ENCODE measurements at places on chromosomes 1 and 21.

DNA sequence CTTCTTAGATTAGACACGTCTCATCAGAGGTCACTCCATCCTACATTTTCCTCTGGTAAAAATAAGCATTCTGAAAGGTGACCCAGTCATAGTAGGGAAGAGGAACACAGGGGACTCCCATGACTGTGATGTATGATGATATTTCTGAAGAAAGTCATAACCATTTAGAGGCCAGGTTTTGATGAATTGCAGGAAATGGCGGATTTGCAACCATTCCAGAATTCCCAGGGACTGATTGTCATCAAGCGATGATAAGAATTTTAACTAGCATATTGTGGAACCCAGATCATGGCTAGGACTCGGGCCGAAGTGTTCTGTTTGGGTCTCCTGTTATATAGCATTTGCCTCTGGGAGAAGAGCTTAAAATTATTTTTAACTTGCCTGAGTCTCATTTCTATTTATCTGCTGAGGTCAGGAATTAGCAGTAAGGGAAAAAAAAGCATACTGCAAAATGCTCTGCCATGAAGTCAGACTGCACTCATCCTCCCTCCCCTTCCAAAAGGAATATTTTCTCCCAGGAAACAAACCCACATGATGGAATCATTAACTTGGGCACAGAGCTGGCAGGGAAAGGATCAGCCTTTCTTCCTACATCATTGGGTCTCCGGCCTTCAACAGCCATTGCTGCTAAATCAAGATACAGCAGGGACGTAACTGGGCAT, 286.7 kb downstream of the HLX start:
- DNase-seq, result no peak

DNA sequence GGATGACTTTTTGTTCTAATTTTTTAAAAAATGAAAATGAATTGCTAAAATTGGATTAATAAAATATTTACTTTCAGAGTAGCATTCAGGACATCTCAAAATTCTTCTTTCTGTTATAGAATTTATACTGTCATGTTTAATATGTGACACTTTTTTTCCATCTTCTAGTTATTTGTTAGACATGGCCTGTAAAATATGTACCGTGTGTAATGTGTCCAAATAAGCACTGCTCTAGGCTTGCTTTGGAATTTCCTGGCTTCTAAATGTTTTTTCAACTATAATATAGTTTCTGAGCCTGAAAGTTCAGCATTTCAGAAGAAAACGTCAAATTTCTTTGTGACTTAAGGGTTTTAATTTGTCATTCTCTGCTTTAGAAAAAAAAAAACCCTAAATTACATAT, 243.6 kb downstream of the DNM3 start:
- no peak for DNase-seq

DNA sequence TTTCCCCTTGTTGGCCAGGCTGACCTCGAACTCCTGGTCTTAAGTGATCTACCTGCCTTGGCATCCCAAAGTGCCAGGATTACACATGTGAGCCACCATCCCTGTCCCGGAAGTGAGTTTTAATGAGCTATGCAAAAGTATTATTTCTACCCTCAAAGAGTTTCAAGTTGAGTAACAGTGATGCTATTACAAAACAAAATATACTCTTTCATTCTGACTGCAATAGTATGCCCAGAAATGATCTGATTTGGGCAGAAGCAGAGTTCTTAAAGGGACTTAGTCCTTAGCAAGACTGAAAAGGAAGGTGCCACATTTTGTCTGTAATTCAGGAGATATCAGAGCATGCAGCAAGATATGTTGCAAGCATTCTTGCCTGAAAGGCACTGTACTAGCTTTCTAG, 375.4 kb downstream of the NUF2 start:
- DNase-seq, result no peak

- no peak for DNase-seq
Measured at GRCh38 chr1:207992677-207993236, 81.8 kb upstream of the CD34 start.

DNA sequence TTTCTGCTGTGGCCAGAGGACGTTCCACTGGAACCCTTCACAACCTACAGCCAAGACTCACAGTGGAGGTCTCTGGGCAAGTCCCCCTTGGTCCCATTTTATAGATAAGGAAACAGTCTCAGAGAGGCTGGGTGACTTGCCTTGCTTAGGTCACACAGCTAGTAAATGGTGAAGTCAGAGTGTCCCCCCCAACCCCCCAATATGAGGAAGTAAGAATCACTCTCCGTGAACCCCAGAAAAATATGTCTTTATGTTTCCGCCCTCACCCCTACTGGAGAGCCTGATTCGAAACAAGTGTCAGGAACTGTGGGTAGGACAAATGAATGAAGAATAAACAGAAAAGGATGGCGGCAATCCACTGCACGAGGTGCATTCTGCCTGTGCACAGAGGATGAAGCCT, 56.7 kb downstream of the H3-3A start:
- no peak for DNase-seq

GRCh38 chr21:35719080-35719479, 341.2 kb downstream of the SETD4 start:
- DNase-seq, result no peak

All from activated CD4-positive, CD25-positive, alpha-beta regulatory T cell (primary cell).